ENCODE measurements at places on chromosomes 7 and 10.

DNA sequence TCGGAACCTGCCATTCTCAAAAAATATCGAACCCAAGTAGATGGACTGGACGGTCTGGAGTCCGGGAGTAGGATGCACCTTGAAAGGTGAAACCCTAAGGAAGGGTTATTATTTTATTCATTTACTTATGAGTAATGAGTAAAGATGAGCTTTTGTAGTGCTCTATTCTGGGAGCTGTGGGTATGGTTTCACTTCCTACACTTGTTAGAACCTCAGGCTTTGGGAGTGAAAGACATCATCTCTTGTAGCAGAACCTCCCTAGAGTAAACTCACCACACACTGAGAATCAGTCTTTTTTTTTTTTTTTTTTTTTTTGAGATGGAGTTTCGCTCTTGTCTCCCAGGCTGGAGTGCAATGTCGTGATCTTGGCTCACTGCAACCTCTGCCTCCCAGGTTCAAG is 389.4 kb upstream of the AUTS2 start:
- DNase-seq, result no peak

DNA sequence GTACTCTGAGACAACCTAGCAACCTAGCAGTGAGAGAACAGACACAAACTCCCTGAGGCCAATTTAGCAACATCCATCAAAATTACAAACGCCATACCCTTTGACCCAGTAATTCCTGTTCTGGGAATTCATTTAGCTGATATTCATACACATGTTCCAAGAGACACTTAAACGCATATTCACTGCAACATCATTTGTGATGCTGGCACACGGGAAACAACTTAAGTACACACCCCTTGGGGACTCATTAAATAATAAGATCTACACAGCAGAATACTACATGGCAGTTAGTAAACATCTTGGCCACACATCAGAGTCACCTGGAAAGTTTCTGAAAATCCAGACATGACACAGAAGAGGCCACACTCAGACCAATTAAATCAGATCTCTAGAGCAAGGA is 17.6 kb downstream of the NUDCD3 start:
- no peak for DNase-seq

- DNase-seq, result no peak
Observed at GRCh38 chr10:123149162-123149567, 1.2 kb downstream of the HMX2 start.

- no peak for DNase-seq
Observed at GRCh38 chr7:106926892-106927291, 61.8 kb downstream of the PIK3CG start.

- no peak for DNase-seq
Observed at GRCh38 chr7:108127461-108127860, 2.7 kb downstream of the LAMB4 start.

DNA sequence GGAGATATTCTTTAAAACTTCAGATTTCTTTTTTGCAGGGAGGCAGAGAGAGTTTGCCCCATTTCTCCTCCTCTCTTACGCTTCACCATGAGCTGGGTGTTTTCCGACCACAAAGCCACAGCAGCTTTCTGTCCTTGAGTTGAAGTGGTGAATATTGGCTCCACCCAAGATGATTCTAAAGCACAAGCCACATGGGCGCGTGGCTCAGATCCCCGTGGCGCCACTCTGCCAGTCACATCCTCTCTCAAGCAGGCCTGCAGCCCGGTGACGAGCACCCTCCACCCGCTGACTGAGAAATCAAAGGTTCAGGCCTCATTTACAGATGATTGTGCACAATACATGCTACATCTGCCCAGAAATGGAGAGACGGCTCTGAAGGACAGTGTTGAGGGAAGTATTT is 27.6 kb upstream of the RNF32 start:
- DNase-seq, result no peak

All from EL (cell line).